ENCODE measurements at places on chromosomes 6 and 20. TPM values are rescaled to one million over a fixed set of nuclear protein-coding genes. Genes with fewer than 3 reads are reported as not detected.

DNA sequence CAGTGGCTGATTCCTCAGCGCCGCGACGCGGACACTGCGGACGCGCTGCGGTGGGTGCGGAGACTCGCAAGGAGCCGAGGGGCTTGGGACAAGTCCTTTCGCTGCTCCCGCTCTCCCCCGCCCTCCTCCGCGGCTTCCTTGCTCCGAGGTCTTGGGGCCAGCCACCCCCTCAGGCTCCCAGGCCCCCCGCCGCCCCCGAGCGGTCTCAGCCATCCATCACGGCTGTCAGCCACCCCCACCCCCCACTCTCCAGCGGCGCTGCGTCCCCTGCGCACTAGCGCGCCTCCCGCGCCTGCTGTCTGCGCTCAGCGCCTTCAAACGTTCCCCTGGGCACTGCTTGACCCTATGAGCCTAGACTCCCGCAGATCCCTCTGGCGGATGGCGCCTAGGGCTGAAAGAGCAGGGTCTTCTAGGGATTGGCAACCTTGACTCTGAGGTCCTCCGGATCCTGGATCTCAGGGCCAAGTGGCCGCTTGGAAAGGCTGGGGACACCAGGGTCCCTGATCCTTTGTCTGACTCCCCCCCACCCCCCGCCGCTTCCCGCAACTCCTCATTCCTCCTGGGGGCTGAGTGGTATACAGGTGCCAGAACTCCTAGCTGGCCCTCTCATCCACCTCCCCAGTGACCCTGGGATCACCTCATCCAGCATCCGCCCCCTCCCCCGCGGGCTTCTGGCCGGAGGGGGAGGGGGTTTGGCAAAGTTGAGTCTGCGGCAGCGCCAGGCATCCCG is 1.4 kb downstream of the SLC12A5 start:
- no peak for DNase-seq
- H3K4me3 ChIP-seq = no peak overlapping the region
- H3K27ac ChIP-seq = no peak overlapping the region
- H3K27me3 ChIP-seq = peaks cover 57% of the 10 kb centered on the region
- H3K36me3 ChIP-seq = no peaks in the 10 kb centered on the region
- no peaks in the 10 kb centered on the region for H3K4me1 ChIP-seq

DNA sequence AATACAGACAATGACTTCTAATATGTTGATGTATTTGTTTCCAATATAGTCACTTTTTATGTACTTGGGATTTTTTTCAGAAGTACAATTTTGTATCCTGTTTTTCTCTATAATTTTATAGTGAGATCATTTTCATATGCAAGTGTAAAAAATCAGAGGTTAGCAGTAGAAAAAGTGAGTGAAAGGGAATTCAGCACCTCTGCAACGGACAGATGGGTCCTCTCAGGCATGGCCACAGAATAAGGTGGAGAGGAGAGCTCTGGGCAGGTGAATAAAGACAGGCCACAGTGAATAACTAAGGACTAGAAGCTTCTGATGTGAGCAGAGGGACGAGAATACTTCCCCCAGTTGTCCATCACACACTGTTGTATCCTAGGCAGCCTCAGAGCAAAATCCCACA is 210.1 kb upstream of the CNR1 start:
- H3K4me3 ChIP-seq = no peak overlapping the region
- no peaks in the 10 kb centered on the region for H3K4me1 ChIP-seq
- H3K27me3 ChIP-seq = peaks cover 1% of the 10 kb centered on the region
- no peaks in the 10 kb centered on the region for H3K36me3 ChIP-seq
- no peak overlapping the region for H3K27ac ChIP-seq
- DNase-seq = no peak

GRCh38 chr6:45595010-45595851 is 217.5 kb upstream of the SUPT3H start:
- no peak for DNase-seq
- peaks cover 65% of the 10 kb centered on the region for H3K4me1 ChIP-seq
- H3K36me3 ChIP-seq = peaks cover 40% of the 10 kb centered on the region
- no peaks in the 10 kb centered on the region for H3K27me3 ChIP-seq
- H3K4me3 ChIP-seq = no peak overlapping the region

Gene PHACTR3
- not detected for total RNA-seq
